Inflammatory macrophage (primary cell): ENCODE measurements at places on chromosomes 13 and 19.

DNA sequence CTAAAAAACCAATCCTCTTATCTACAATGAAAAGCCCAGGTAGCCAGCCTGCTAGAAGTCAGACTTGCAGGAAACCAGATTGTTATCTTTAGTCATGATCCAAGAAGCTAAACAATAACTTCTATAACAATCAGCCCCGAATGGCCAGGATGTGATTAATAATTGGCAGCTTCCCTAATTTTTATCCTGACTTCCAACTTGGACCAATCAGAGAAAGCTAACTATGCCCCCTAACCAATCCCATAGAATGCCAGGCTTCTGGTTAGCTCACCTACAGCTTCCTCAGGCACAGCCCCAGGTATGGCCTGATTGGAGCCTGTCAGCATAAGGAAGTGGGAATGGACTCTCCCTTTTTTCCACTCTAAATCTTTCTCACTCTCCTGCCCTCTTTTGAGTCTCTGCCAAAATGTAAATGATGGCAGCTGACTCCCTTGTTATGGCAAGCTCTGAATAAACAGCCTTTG lies 394.9 kb downstream of the DLEU7 start:
- no peak for DNase-seq

DNA sequence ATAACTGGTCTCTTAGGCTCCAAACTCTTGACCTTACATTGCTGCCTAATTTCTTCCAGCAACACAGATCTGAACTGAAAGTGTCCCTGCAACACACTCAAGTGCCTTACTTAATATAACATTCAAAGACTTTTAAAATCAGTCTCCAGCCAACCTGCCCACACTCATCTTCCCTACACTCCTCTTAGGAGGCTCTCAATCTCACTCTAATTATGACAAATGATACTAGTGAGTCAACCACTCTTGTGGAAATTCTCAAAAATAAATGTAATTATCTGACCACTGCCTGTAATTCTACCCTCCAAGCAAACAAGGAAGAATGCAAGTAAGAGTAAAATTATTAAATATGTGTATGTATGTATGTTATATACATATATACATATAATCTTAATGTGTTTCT lies 348.1 kb upstream of the MIR17HG start:
- DNase-seq: no peak

DNA sequence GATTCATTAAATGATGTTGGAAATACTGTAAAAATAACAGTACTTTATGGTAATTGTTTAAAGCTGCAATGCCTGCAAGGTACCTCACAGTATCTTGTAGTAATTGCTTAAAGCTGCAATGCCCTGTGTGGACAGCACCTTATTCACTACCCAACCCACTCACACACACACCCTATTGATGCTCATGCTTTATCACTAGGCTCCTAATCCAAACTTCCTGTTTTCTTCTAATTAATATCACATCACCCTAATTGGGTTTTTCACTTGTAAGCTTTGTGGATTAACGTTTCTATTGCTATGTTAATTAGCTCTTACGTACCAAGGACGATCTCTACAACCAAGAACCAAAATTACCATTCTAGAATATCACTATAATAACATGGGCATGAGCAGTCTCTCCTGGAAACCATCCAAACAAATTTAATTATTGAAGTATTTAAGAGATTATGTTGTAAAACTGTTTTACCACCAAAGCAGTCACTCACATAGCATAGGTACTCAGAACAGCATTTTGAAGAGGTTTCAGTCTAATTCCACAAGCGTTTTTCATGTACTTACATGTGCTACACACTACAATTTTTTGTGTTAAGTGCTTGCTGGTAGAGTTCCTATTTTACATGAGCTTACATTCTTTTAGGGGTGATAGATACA lies 303.8 kb downstream of the PCDH9 start:
- no peak for DNase-seq

DNA sequence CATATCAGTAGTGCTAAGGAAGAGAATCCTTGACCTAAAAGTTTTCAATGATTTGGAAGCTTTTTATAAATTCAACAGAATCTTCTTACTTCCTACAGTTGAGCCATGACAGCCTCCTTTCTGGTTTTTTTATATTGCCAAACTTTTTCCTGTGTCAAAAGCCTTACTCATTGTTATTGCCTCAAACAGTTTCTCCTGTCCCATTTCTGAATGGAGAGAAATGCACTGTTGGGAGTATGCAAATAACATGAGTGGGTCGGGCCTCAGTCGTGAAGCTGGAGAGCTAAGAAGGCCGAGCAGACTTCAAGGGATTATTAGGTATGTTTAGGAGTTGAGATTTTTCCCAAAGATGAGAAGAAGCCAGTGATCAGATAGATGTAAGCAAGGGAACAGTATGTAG lies 766.4 kb upstream of the KLHL1 start:
- DNase-seq: peak; percentile 47

- no peak for DNase-seq
Measured at GRCh38 chr19:50266896-50267295, 62.3 kb downstream of the KCNC3 start.

DNA sequence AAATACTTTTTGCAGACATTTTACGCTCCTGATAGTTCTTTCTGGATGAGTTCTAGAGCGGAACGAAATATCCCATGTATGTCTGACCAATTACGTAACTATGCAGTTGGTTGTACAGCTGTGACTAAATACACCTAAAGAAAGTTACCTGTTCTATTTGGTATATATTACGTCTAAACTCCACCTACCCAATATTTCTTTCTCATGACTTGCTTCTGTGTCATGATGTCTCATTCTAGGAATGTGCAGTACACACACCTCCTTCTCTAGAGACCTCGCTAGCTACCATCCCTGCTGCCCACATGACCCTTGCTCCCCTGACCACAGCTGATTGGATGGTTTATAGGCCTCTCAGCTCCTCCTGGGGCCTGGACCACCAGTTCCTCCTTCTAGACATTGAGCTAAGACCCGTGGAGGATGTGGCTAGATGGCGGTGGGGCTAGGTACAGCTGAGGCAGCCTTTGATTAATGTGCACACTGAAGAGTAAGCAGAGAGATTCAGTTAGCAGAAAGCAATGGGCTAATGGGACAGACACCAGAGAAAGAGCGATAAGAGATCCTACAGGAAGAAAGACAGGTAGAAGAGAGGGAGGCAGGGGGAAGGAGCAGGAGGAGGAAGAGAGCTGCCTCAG lies 422.1 kb downstream of the COG6 start:
- DNase-seq: no peak

DNA sequence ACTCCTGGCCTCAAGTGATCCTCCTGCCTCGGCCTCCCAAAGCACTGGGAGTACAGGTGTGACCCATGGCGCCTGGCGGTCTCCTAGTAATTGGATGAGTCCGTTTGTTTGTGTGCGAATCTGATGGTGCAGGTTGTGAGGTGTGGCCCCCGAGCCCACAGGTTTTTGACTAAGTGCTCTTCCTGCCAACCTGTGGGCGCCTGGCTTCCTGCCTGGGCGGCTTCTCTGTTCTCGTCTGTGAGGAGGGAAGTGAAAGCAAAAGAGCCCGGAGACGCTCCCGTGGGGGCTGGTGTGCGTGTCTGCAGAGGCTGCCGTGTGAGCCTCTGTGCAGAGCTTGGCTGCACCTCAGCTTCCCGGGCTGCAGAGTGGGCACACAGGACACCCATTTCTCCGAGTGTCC lies 10.0 kb downstream of the ARHGAP45 start:
- DNase-seq: peak; percentile 74
